NCI-H526 (cell line): ENCODE measurements at places on chromosomes 6 and 20.

- peak; percentile 45 for DNase-seq
Measured at GRCh38 chr6:7631466-7631865, 41.5 kb downstream of the SNRNP48 start.

- DNase-seq: no peak
Measured at GRCh38 chr20:44614525-44614924, 32.1 kb downstream of the PKIG start.

DNA sequence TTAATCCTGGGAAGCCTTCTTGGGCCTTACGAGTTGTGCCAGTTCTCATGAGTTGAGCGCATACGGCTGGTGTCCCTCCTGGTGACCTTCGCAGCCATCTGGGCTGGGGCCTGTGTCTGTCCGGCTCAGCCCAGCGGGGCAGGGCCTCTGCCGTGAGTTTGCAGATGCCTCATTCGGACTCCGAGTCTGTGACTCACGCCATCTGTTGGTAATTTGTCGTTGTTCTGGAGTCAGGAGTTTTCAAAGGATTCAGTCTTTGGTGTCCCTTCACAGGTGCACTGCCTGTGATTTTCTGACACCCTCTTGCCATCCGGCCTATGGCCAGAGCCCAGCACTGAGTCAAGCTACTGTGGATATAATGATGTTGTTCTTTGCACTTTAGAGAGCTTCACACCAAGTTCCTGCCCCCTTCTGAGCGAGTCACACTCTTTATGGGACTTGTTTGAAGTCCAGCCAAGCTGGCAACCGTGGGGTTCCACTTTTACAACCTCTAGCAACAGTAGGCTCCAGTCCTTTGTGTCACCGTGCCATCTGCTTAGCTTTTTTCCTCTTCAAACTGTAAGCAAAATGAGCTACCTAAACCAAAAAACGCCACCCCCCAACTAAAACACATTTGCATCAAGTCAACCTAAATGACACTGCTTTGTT lies 175.6 kb downstream of the AIG1 start:
- peak; percentile 60 for DNase-seq

DNA sequence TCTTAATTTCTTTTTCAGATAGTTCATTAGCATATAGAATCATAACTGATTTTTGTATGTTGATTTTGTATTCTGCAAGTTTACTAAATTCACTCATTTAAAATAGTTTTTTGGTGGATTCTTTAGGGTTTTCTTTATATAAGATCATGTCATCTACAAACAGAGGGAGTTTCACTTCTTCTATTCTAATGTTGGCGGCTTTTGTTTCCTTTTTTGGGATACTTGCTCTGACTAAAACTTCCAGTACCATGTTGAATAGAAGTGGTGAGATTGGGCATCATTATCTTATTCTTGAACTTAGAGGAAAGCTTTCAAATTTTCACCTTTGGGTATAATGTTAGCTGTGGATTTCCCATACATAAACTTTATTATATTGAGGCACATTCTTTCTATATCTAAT lies 296.9 kb downstream of the BCKDHB start:
- no peak for DNase-seq

DNA sequence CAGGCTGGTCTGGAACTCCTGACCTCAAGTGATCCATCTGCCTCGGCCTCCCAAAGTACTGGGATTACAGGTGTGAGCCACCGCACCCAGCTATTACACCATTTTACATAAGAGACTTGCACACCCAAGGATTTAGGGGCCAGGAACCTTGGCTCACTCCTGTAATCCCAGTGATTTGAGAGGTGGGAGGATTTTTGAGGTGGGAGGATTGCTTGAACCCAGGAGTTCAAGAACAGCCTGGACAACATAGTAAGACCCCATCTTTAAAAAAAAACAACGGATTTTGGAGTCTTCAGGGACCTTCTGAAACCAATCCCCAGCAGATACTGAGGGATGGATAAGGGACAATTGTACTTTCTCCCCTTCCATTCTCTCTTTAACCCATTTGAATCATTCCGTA lies 55.3 kb upstream of the PIM1 start:
- DNase-seq: no peak

- DNase-seq: no peak
Measured at GRCh38 chr6:161094955-161095354, 103.4 kb downstream of the MAP3K4 start.

DNA sequence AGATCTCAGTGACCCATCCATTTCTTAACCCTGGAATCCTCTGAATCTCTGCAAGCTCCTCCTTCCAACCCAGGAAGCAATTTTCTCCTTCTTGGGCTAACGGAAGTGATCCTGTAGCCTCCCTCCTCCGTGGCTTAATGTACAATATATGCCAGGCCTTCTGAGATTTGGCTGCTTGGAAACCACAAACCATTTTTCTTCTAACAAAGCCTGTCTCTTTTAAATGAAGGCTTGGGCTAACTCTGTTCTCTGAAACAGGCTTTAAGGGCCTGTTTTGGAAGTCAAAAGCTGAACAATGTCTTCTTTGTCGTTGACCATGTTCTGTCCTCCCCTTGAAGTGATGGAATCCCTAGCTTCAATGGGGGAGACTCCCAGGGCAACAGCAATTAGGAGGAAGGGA lies 14.9 kb downstream of the FYN start:
- no peak for DNase-seq

- DNase-seq: no peak
Measured at GRCh38 chr20:47464380-47465101, 37.1 kb upstream of the NCOA3 start.

- DNase-seq: no peak
Measured at GRCh38 chr6:46757214-46757596, 10.5 kb downstream of the ANKRD66 start.

GRCh38 chr6:24798740-24799540 lies at the start of gene ARMH2:
Gene ARMH2, minus strand, starts transcription at chr6:24798917. Its CDS starts 60 bp downstream, at chr6:24798857.
- DNase-seq: no peak

GRCh38 chr20:10079964-10080363 lies 45.2 kb downstream of the ANKEF1 start:
- no peak for DNase-seq

DNA sequence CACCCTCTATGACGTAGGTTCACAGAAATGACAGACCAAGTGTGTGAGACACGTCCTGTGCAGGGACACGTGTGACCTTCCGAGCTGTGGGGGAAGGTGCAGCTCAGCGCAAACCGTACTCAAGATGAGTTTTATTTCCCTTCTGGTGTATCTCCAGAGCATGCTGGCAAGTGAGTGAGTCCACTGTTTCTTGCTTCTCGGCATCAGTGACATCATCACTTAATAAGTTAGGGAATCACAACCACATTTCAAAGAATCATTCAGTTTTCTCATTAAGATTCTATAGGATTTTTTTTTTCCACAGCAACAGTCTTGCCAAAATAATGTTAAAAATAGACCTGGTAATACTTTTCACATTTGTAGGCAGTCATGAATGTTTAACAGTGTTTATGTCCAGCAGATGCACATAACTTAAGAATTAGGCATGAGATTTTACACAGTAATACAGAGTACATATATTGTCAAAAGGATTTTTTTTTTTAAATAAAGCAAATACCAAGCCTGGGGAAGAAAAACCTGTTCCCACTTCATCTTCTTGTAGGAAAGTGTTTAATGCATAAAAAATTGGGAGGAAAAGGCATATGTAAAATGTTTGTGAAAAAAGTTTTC lies 417.8 kb downstream of the CDC5L start:
- no peak for DNase-seq

GRCh38 chr6:52545406-52546119 lies 31.3 kb downstream of the TRAM2 start:
- DNase-seq: peak; percentile 20

GRCh38 chr20:13418263-13419229 lies 197.5 kb downstream of the ISM1 start:
- no peak for DNase-seq

DNA sequence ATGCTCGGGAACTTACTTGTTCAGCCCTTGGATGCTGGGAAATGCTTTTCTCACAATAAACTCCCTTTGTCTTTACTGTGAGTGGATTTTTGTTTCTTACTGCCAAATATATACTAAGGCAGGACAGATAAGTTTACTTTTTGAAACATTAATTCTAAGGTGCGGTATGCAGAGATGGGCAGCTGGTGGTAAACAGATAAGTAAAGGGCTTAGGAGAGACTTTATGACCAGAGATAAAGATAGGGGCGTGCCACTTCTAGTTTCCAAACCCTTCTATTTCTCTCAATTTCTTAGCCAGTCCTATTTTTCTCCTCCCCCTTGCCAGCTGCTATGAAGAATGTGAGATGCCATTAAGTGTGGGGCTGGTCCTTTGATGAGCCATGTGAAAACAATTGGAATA lies 16.3 kb downstream of the SAMD3 start:
- no peak for DNase-seq

DNA sequence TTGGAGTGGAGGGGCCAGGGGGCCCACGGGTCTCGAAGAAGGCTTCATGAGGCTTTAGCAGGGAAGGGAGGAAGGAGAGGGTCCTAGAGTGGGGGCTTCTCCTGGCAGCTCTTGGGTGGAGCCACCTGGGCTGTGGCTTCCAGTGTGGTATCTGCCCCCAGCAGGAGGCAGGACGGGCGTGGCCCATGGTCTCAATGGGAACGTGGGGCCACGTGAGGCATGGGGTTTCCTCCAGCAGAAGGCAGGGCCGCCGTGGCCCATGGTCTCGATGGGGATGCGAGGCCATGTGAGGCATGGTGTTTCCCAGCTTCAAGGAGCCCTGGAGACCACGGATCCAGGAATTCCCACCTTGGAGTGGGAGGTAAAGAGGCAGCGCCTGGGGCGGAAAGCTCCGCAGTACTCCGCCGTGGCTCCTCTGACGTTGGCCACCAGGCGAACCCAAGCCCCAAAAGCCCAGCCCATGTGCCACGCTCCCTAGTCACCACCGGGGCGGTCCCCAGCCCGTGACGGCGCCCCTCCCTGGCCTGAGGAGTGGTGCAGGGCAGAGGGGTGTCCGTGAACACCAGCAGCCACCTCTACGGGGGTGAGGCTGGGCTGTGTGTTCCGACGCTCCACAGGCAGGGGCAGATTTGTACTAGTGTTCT lies 62.0 kb upstream of the GATA5 start:
- DNase-seq: no peak

- DNase-seq: no peak
Measured at GRCh38 chr6:148343047-148343782, 577 bp downstream of the SASH1 start.

- no peak for DNase-seq
Measured at GRCh38 chr20:10718661-10719060, 44.9 kb upstream of the JAG1 start.

GRCh38 chr6:113326781-113327180 lies 530.4 kb upstream of the MARCKS start:
- DNase-seq: no peak

DNA sequence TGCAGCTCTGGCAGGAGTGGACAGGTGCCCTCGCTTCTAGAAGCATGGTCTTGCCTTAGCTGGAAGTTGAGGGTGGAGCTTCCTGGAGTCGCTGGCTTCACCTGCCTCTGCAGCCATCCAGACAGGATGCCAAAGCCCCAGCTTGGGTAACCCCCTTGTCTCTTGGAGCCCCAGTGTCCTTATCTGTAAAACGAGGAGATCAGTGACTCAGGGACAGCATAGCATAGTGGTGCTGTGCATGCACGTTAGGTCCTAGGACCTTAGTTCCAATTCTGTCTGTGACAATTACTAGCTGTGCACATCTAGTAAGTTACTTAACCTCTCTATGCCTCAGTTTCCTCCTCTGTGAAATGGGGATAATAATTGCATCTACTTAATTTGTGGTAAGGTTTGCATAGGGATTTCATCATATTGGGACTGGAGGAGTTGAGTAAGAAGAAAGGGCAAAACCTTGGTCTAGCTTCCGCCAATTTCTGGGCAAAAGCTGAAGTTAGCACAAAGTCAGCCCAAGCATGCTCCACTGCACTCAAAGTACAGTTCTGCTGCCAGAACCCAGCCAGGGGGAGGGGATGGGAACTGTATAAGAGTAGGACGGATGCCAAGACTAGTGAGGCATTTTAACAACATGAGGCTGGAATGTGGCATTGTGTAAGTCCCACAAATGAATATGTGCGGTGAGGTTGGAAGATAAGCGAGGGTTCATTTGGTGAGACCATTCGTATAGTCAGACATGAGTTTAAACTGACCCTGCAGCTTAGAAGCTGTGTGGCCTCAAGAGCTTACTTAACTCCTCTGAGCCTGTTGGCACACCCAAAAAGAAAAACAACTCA lies 24.5 kb downstream of the TOX2 start:
- DNase-seq: no peak

- no peak for DNase-seq
Measured at GRCh38 chr6:169912266-169913095, 161.1 kb downstream of the ERMARD start.

GRCh38 chr6:99431901-99432300 lies 6.8 kb upstream of the PNISR start:
- no peak for DNase-seq

DNA sequence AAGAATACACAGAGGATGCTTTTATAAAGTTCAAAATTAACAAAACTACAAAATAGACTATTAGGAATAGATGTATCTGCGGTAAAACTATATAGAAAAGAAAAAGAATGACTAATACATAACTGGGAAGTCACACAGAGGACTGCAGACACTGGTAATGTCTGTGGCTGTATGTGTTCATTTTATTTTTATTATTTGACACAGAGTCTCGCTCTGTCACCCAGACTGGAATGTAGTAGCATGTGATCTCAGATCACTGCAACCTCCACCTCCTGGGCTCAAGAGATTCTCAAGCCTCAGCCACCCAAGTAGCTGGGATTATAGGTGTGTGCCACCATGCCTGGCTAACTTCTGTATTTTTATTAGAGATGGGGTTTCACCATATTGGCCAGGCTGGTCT lies 38.9 kb downstream of the ESF1 start:
- no peak for DNase-seq

DNA sequence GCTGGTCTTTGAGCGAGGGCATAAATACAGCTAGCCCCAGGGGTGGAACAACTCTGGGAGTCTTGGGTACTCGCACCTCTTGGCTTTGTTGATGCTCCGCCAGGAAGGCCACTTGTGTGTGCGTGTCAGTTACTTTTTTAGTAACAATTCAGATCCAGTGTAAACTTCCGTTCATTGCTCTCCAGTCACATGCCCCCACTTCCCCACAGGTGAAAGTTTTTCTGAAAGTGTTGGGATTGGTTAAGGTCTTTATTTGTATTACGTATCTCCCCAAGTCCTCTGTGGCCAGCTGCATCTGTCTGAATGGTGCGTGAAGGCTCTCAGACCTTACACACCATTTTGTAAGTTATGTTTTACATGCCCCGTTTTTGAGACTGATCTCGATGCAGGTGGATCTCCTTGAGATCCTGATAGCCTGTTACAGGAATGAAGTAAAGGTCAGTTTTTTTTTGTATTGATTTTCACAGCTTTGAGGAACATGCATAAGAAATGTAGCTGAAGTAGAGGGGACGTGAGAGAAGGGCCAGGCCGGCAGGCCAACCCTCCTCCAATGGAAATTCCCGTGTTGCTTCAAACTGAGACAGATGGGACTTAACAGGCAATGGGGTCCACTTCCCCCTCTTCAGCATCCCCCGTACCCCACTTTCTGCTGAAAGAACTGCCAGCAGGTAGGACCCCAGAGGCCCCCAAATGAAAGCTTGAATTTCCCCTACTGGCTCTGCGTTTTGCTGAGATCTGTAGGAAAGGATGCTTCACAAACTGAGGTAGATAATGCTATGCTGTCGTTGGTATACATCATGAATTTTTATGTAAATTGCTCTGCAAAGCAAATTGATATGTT lies 19.2 kb downstream of the IRF4 start:
- DNase-seq: no peak

- DNase-seq: no peak
Measured at GRCh38 chr6:74782346-74782745, 423.5 kb downstream of the COL12A1 start.
